ENCODE measurements at places on chromosomes 3 and 15.

DNA sequence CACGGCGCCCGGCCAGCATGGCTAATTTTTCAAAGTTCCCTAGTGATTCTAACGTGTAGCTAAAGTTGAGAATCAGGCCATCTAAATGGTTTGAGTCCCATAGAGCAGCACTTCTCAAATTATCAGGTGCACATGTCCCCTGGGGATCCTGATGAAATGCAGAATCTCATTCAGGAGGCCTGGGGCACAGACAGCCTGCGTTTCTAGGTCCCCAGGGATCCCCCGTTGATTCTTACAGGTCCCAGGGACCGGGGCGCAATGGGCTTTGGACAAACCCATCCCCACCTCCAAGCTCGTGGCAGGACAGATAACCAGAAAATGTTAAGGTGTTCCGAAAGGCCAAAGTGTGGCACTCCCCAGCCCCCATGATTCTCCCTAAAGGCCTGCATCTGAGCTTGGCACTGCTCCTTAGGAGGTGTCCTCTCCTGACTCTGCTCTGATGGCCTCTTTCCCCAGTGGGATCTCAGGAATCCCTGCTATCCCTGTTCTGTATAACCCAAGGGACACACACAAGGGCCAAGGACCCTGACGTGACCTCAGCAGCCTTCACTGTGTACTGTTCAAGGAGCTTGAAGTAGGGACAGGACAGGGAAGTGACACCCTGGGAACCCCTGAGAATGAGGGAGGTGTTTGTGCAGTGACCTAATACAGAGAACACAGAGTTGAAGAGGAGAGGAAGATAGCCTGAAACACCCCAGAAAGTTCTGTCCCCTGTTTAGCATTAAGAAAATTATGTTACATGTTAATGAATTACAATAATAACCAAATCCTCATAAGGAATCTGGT, 8.0 kb downstream of the LRRK1 start:
- no peak for DNase-seq

- DNase-seq, result peak; percentile 33
Measured at GRCh38 chr3:141242377-141243092, 10.9 kb downstream of the PXYLP1 start.

DNA sequence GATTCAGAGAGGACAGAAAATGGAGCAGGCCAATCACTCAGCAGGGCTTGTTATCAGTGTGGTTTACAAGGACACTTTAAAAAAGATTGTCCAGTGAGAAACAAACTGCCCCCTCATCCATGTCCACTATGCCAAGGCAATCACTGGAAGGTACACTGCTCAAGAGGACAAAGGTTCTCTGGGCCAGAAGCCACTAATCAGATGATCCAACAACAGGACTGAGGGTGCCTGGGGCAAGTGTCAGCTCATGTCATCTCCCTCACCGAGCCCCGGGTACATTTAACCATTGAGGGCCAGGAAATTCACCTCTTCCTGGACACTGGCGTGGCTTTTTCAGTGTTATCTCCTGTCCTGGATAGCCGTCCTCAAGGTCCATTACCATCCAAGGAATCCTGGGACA, 513.7 kb upstream of the EPHA6 start:
- no peak for DNase-seq

GRCh38 chr3:117681619-117682018, 972.0 kb downstream of the TUSC7 start:
- no peak for DNase-seq

- no peak for DNase-seq
Measured at GRCh38 chr3:170598091-170598502, 12.2 kb upstream of the SLC7A14 start.

GRCh38 chr3:79139395-79140068, 628.3 kb downstream of the ROBO1 start:
- DNase-seq, result no peak

GRCh38 chr15:86355801-86356200, 276.1 kb downstream of the AGBL1 start:
- no peak for DNase-seq

DNA sequence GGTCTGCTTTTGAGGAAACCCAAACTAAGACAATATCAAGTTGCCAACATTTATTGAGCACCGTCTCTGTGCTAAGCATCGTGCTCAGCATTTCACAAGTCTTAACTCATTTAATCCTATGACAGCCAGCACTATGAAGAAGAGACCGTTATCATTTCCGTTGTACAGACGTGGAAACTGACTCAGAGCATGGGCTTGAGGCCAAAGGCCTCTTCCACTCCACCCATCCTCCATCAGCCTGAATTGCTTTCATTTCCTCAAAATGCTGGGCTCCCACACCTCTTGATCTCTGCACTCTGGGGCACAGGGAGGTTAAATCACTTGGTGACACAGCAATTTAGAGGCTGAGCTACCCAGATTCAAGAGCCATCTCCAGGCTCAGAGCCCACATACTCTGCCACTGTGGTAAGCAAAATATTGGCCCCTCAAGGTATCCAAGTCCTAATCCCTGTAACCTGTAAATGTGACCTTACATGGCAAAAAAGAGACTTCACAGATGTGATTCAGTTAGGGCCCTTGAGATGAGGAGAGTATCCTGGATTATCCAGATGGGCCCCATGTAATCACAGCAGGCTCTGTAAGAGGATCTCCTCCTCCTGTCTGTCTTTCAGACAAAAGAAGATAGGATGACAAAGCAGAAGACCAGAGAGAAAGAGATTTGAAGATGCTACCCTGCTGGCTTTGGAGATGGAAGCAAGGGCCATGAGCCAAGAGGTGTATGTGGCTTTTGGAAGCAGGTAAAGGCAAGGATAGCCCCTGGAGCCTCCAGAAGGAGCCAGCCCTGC, 24.3 kb upstream of the FLNB start:
- peak; percentile 63 for DNase-seq

GRCh38 chr3:12560505-12561190, 3.8 kb downstream of the MKRN2 start:
- no peak for DNase-seq

GRCh38 chr3:47741925-47742324, 39.8 kb downstream of the SMARCC1 start:
- DNase-seq, result no peak

GRCh38 chr3:151740581-151740980, 6.9 kb downstream of the AADACL2 start:
- no peak for DNase-seq

GRCh38 chr15:70955151-70955550, 62.5 kb downstream of the LRRC49 start:
- DNase-seq, result no peak

- DNase-seq, result no peak
Measured at GRCh38 chr3:10723991-10724390, 92.0 kb upstream of the SLC6A11 start.

All from stimulated activated effector memory CD8-positive, alpha-beta T cell treated with anti-CD3 and anti-CD28 coated beads, Interleukin-12 subunit alpha, Interleukin-12 subunit beta, amount 100 ng/mL, for 72 hours (primary cell).